Activated T-helper 1 cell treated with anti-CD3 and anti-CD28 coated beads, Interleukin-2, amount 50 U/mL, for 16 hours (primary cell): ENCODE measurements at places on chromosomes 5 and 9.

DNA sequence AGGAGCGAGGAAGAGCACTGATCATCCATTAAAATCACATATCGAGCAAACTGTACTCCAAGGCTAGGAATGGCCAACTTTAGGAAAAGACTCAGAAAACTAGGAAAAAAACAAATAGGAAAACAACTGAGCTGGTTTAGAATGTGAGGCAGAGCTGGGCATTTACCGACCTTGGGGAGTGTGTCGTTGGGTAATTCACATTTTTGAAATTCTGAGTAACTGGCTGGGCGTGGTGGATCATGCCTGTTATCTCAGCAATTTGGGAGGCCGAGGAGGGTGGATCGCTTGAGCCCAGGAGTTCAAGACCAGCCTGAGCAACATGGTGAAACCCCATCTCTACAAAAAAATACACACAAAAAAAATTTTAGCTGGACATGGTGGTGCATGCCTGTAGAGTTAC is 70.1 kb downstream of the ZFAND5 start:
- no peak for DNase-seq

DNA sequence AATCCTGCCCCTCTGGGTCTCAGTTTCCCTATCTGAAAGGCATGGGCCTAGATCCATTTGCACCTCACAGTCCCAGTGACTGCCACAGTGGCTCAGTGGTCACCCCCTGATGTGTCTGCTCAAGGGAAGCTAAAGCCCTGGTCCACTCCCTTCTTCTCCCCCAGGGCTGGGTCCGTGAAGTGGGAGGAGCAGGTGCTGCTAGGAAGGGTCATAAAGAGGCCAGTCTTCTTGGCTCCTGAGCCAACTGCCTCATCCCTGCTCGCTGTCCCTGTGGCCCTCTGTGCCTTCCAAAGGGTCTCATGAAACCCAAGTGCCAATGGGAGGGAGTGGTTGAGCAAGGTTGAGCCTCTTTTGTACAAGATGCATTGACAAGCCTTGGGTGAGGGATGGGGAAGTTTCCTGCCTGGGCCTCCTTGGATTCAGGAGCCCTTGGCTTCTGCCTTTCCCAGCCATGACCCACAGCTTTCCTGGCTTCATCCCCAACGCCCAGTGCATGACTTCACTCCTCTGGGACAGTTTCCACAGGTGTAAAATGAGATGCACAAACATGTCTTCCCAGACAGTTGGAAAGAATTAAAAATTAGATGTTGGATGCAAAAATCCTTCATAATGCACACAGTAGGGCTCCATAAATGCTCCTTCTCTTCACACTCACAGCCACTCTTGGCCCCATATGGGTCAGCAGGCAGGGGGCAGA is 1.6 kb upstream of the SLC6A7 start:
- DNase-seq: no peak

DNA sequence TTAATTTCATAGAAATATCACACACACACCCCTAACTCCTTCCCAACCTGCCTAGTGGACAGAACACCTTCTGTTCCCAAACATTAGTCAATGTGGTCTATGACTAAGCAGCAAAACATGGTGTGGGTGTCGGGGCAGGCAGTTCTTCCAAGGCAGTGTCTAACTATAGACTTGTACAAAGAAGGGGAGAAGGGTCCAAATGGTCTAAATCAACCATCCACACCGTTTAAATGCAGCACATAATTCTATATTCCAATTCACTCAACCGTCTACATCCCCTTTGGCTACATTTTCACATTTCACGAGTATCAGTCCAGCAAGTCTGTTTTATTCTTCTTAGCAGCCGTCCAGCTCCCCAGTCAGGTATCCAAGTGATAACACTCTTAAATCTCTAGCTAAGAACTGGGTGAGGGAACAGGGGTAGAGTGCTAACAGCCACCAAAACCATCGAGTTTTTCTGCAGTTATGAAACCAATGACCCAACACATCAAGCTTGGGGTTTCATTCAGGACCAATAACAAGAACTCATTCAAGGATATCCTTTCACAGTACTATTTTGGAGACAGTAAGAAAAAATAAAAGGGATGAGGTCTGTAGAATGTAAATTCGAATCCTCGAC is 3.3 kb downstream of the ZNF608 start:
- DNase-seq: no peak

GRCh38 chr5:72508241-72509170 is 1.3 kb upstream of the ZNF366 start:
- DNase-seq: no peak

DNA sequence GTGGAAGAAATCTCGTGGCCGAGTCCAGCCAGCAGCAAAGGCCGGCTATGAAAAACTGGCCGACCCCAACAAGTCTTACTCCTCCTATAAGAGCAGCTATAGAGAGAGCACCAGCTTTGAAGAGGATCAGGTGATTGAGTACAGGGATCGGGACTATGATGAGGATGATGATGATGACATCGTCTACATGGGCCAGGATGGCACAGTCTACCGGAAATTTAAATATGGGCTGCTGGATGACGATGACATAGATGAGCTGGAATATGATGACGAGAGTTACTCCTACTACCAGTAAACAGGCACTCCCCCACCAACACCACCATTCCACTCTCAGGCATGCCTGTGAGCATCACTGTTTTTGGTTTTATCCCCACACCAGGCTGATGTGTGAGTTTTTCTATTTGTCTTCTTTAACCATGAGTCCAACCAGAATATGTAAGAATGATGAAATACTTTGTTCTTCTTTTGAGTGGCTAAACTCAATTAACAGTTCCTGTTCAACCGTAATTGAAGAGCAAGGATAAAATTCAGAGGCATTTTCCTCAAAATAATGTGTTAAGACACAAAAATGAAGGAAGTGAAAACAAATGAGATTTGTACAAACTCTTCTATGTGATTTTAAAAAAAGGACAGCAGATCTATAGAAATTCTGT is 35.5 kb downstream of the RFK start:
- DNase-seq: no peak

GRCh38 chr5:159050316-159051143 is 49.2 kb downstream of the EBF1 start:
- no peak for DNase-seq

GRCh38 chr9:35561468-35562261 is 43.4 kb upstream of the TESK1 start:
- no peak for DNase-seq

DNA sequence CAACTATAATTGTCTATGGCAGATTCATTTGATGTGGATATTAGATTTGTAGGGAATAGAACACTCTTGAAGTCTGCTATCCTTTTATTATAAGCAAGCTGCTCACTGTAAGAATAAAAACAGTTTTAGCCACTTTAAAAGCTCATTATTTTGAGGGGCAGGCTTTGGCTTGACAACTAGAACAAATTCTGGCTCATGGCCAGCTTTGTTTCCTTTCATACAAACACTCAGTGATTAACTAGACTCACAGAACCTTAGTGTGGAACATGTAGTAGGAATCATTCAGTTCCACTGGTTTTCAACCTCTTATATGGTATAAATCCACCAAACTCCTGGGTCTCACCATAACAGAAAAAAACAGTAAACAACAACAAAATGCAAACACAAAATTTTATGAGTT is 27.4 kb upstream of the CEP120 start:
- no peak for DNase-seq

- no peak for DNase-seq
Measured at GRCh38 chr9:125338929-125339328, 77.3 kb downstream of the GAPVD1 start.

DNA sequence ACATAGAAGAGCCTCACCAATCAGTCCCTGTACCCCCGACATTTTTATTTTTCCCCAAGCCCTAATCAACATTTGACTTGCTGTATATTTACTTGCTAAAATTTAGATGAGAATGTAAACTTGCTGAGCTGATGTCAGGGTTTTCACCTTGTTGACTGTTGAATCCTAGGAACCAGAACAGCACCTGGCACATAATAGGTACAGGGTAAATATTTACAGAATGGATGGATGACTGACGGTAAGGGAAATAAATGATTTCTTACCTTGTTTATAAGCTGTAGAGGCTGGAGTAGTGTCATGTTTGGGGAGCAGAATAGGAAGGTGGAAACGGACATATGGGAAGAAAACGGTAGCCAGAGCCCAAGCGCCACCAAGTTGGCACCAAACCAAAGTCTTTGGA is 107.0 kb upstream of the NUDT12 start:
- DNase-seq: no peak

- DNase-seq: no peak
Measured at GRCh38 chr9:14752271-14752670, 29.7 kb upstream of the CER1 start.

DNA sequence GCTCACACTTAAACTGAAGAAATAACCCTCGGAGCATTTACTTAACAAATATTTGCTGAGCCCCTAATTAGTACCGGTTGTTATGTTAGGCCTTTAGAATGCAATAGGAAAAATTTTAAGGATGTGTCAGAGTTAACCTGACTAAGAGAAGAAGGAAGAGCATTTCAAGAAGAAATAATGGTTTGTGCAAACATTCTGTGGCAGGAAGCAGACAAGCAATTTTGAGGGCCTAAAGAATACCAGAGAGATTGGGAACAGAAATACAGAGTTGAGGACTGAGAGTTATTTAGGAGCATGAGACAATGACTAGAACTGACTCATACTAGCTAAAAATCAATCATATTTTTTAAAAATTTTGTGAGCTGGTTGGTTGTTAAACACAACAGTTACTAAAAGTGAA is 218.8 kb downstream of the PRR16 start:
- DNase-seq: no peak
